ENCODE measurements at places on chromosomes 6 and 20. TPM values are rescaled to one million over a fixed set of nuclear protein-coding genes. Genes with fewer than 3 reads are reported as not detected.

GRCh38 chr20:47950124-47950912, 165.0 kb upstream of the SULF2 start:
- peak; percentile 62 for DNase-seq

DNA sequence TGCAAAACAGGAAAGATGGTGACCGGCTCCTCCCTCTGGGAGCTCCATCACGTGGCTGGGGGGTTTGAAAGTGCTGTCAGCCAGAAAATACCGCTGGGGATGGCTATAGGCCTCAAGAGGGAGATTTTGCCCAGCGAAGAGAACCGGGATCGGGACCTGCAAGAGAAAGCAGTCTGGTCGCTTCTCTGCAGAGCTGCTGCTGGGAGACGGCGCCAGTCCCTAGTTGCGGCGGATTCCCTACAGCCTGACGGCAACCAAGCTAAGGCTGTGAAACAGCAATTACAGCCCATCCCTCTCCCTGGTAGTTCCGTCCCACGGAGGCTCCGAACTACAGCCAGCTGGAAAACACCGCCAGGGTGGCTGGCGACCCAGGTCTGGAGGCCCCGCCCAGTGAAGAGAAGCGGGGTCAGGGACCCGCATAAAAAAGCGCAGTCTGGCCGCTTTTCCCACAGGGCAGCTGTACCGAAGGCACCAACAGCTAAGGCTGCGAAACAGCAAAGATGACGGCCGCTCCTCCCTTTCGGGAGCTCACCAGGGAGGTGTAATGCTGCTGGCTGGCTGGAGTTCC, 238.1 kb upstream of the IRAK1BP1 start:
- no peak for DNase-seq

DNA sequence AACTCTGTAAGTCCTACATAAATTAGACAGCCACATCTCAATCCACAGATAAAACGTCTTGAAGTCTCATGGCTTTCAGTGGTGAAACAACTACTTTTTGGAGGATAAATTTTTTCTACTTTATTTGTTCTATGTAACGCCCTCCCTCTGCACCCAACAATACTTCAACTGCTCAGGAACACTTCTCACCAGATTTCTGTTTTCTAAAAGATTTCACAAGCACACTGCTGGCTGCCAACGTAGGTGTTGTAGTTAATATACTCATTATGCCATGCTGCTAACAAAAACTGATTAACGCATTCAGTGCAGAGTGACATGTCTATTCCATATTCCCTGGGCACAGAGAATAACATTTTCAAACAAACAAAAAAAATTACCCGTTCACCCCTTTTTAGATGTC, 10.2 kb downstream of the USP49 start:
- DNase-seq, result no peak

GRCh38 chr6:56268266-56268665, 20.9 kb upstream of the COL21A1 start:
- no peak for DNase-seq

DNA sequence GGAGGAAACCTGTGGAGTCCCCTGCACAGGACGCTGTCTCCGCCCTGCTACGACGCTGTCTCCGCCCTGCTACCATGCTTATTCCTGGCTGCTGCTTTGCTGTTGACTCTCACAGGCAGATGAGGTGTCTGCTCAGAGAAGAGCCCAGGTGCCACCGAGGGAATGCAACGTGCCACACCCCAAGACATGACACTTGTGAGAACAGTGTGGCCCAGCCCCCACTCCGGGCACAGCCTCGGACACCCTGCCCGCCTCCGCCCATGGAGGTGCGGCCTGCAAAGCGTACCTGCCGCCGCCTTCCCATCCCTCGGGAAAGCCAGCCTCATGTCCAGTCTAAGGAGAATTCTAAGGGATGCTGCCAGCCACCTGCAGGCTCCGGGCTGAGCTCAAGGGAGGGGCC, 15.6 kb upstream of the MRGBP start:
- no peak for DNase-seq

DNA sequence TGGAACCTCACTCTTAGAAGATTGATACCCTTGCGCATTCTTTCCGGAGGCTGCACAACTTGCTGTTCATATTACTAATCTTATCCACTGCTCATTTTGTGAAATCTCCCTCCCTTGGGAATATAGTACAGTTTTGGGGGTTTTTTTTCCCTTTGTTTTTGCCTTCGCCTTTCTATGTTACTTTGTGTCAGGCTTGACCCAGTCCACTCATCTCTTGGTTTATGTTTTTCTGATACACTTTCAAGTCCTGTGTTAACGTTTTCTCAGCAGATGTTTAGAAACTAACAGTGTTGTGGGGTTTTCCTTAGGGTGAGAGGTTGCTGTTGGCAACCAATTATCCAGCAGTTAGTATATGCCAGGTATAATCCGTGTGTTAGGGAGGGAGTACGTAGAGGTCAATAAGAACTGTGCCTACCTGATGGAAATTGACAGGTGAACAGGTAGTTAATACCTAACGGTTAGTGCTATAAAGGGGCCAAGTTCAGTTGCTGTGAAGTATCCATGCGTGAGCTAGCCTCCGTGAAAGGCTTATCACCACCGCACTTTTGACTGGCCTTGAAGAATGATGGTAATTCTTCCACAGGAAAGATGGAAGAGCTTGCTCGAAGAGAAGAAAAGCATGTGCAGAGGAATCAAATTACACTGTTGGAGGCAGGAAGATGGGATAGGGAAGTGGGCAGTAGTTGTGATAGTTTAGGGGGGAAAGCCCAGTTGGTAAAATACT, 1.4 kb downstream of the NFYA start:
- DNase-seq, result no peak

DNA sequence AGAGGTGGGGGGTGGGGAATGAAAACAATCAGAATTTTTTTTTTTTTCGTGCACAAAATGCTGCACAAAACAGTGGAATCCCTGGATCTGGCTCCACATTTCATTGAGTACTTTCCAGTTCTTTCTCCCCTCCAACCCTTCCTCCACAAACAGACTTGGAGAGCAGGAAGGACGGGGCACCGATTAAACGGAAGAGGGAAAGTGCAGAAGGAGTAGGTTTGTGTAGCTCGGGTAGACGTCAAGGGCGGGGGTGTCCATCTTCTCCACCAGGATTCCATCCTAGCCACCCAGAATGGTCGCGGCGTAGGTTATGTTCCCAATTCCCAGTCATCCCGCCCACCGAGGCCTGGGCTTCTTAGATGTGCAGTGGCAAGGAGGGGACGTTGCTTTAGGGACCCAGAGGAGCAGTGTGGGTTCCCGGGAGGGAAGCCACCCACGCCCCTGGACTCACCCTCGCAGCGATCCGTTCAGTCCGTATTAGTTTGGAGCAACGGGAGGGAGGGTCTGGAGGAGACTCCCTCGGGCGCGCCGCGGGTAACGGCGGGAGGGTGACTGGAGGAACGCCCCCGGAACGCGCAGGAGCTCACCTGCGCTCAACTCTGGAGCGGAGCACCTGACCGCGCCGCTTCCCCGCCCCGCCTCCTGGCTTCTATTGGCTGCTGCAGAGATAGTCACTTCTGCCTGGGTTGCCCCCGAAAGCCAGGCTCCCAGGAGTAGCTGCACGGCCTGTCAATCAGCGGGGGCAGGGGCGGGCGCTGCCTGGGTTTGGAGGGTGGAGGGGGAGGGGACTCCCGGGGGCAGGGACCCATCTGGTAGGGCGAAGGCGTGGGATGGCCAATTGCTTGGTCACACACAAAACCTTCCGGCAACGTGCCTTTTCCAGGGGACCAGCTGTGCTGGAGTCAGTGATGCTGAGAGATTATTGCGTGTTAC, at the start of gene ENPP5:
ENPP5 (minus strand) TSS at position 624 of the 933 bp plus-strand sequence. CDS start 2,718 bp downstream, outside the sequence.
- peak; percentile 87 for DNase-seq

DNA sequence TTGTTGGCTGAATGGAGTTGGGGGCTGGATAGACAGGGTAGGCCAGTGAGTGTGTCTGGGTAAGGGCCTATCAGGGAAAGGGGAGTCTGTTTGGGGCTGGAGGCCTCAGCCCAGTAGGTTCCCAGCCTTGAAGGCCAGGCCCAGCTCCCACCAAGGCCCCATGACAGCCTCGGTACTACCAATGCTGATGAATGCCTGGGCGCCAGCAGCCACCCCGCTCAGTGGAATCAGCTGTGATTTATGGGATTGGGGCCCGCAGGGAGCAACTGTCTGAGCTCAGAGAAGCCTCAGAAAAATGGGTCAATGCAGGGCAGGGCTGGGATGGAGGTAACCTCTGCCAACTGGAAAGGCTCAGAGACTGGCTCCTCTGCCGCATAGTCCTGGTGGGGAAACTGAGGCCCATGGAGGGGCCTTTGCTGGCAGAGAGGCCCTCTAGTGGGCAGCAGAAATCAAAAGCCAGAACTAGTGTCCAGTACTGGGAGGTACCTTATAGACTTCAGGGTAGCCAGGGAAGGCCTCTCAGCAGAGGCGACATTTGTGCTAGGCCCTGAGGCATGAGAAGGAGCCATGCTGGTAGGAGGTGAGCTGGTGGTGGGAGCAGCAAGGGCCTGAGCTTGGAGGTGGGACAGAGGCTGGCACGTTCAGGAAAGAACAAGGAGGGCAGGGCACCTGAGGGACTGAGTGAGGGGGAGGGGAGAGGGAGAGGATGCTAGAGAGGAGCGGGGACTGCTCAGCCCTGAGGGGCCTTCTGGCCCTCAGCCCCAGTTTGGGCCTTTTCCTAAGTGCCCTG, 36.4 kb downstream of the DLGAP4 start:
- no peak for DNase-seq

DNA sequence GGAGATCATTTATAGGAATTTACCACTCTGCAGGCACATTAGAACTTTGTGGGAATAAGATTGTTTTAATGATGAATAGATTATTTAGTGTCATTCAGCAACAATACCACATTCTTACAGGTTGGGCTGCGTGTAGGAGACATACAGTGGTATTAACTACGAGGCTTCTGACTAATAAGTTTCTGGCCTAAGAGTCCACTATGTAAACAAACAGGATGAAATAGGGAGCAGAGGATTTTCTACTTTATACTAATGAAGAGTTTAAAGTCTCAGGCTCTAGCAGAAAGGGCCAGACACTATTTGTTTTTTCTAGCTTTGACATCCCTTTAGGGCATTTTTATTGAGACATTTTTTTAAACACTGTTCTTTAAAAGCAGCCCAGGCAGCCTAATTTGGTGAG, 75.6 kb downstream of the SLC24A3 start:
- no peak for DNase-seq

- DNase-seq, result no peak
Measured at GRCh38 chr20:6719369-6719721, 48.1 kb upstream of the BMP2 start.

DNA sequence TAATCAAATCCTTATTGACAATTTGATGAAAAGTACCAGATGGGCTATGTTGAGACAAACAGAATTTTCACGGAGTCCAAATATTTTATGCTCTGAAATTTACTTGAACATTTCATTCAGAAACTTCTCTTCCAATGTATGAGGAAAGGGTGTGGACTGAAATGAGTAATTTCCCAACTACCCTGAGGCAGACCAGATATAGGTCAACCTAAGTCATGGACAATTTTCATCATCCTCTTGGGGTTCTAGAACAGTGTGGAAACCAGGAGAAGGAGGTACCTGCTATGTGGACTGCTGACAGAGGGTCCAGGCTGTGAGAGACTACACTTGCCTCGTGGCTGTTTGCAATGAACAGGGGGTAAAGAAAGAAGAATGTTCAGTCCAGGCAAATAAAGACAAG, 323.0 kb downstream of the ESR1 start:
- no peak for DNase-seq

- no peak for DNase-seq
Measured at GRCh38 chr6:68443704-68444103, 191.4 kb upstream of the ADGRB3 start.

GRCh38 chr6:154986787-154987235, 8.3 kb upstream of the TIAM2 start:
- no peak for DNase-seq

DNA sequence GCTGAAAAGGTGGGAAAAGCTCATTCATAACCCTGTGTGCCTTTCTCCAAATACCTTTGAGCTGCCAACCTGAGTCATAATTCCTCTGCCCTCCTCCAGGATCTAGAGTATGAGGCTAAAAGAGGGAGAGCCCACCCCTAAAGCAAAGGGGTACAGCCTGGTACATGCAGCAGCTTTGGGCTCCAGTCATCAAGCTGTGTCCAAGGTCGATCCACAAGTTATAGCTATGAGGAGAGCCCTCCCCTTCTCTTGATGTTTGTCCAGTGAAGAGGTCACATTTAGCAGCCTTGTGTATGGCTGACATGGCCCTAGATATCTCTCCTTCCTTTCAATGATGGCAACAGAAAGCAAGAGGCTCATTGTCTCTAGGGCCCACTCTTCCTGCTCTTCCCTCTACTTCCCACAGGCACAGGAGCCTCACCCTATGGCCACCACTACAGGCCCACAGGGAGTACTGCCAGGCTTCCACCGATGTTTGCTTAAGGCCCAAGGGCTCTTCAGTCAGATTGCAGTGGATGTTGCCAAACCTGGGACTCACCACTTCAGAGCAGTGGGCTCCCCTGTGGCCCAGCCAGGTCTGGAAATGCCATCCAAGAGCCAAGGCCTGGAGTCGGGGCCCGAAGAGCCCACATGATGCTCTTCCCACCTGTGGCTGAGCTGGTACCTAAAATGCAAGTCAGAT, 176.8 kb downstream of the CD83 start:
- no peak for DNase-seq

DNA sequence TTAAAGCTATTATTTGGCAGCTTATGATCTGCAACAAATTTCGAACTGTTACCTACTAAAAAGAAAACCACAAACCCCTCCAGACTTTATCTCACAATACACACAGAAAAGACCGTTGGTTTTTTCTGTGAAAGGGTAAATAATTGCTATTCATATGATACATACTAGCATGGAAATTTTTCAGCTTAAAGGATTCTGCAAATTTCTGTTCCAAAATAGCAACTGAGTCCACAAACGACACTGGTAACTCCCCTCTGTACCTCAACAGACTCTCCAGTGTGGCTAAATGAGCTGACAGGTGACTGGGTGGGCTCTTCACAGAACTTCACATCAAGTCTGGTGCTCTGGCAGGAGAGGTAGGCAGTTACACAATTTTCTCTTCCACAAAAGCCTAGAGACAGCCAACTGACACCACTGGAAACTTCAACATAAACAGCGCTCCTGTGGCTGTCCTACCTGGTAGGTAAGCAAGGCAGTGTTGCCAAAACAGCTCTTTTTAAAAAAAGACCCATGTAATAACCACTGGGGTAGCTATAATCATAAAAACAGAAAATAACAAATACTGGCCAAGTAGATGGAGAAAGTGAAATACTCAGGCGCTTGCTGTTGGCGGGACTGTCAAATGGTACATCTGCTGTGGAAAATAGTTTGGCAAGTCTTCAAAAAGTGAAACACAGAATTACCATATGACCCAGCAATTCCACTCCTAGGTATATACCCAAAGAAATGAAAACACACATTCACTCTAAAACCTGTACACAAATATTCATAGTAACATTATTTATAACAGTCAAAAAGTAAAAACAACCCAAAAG, 37.8 kb downstream of the ELOVL5 start:
- DNase-seq, result no peak

CARMIL1 gene
- polyA plus RNA-seq, result 143 TPM

TMEM244 gene
- polyA plus RNA-seq, result not detected

RIPOR2 gene
- 8.4 TPM for polyA plus RNA-seq

SIGLEC1 gene
- polyA plus RNA-seq, result 1.3 TPM

GSTA2 gene
- 0.34 TPM for polyA plus RNA-seq

NKX2-2 gene
- polyA plus RNA-seq, result not detected

PKIB gene
- polyA plus RNA-seq, result 2.4 TPM

OPRM1 gene
- 0.06 TPM for polyA plus RNA-seq

ENPP5 gene
- 22.1 TPM for polyA plus RNA-seq

CENPQ gene
- polyA plus RNA-seq, result 10.1 TPM

MEP1A gene
- polyA plus RNA-seq, result not detected

All from renal pelvis (tissue), 12 donors.